ENCODE measurements at places on chromosomes 1 and 21.

DNA sequence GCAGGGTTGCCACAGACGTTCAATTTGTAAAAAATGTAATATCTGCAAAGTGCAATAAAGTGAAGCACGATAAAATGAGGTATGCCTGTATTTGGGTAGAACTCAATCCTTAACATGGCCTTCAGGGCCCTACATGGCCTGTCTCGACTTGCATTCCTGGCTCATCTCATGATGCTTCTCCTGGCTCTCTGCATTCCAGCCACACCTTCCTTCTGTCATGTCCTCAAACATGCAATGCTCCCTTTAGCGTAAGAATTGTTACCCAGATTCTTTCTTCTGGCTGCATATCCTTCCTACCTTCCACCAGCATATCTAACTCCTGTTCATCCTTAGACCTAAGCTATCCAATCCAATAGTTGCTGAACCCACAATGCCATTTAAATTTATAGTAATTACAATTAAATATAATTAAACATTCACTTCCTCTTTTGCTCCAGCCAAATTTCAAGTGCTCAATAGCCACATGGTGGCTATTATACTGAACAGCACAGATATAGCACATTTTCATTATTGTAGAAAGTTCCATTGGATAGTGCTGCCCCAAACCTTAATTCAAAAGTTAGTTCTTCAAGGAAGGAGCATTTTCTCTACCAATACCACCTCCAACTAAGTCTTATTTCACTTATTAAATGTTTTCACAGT lies 32.6 kb downstream of the FGGY start:
- no peak for DNase-seq

DNA sequence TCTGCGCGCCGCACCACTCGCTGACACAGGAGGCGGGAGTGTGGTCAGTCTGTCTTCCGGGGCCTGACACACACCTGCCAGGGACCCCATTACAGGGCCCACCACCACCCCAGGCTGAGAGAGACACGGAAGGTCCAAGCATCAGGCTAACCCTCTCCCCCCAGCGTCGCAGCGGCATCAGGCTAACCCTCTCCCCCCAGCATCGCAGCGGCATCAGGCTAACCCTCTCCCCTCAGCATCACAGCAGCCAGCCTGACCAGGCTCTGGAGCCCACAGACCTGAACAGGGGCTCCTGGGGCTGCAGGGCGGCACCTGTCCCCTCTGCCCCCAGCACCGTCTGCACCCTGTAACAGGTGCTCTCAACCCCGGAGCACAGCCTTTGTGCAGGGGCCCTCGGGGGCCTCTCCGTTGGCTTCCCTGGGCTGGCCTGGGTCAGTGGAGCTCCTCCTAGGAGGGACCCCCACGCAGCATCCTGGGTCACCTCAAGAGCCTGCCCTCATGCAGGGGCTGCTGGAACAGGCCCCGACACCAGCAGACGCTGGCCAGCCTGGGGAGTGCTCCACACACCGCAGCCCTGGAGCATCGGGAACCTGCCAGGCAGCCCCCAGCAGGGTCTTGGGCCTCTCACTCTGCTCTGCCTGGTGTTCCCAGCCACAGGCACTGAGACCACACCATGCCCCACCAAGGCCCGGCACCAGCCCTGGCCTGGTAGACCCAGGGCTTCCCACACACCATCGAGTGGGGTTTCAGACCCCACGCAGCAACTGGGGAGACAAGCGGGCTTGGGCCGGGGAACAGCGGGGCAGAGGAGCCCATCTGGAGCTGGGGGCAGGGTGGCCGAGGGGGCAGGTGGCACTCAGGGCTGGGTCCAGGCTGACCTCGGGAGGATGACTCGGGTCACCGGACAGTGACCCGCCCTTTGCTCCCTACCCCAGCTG lies 67.0 kb downstream of the MEGF6 start:
- DNase-seq: no peak

- DNase-seq: no peak
Observed at GRCh38 chr1:59409986-59410385, 113.1 kb downstream of the FGGY start.

GRCh38 chr21:46097336-46098293 lies at the start of gene COL6A2:
TSS of gene COL6A2 (plus strand) at chr21:46098112.
- peak; percentile 45 for DNase-seq

- DNase-seq: no peak
Observed at GRCh38 chr1:41407664-41408252, 46.5 kb downstream of the FOXO6 start.

DNA sequence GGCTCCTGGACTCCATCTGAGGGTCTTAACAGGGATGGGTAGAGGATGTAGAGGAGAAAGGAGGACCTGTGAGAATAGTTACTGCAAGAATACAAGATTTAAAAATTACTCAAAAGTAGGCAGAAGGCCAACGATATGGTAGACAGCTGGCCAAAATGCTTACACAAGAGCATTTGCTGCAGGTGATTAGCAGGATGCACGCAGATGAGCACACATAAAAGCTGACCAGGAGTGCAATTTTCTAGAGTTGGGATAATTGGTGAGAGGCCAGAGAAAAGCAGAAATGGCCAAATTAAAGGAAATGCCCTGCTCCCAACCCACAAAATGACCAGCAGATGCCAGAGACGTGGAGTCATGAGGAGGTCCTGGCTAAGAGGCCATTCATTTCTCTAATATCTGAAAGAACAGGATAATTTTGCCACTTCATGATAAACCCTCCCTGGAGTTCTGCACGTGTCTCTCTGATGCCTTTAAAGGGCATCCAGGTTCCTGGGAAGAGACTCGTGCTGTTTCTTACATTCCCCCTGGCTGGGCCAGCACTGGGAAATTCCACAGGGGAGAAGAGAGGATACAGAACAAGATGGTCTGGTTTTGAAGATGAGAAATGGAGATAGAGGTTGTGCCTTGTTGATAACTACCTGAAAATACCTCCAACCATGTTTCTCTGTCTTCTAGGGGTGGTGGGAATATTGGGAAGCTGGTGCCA lies 62.3 kb upstream of the KCNA3 start:
- no peak for DNase-seq

- no peak for DNase-seq
Observed at GRCh38 chr21:43781846-43782245, 5.7 kb upstream of the CSTB start.

GRCh38 chr1:236315518-236315917 lies 33.8 kb upstream of the ERO1B start:
- DNase-seq: no peak

DNA sequence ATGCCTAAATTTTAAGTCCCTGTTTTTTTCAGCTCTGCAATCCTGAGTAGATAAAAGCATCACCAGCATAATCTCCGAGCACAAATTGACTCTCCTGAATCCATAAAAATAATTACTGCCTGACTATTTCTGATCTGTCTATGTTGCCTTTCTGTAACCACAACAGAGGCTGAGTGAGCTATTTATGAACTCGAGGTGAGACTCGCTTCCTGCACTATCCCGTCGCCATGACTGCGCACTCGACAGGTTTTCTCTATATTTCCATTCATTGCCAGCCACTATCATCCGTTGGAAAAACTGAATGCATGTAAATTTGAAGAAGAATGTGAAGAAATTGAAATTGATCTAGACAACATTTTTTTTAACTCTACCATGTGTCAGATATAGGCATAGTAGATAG lies 897.2 kb downstream of the ADGRL2 start:
- DNase-seq: no peak

DNA sequence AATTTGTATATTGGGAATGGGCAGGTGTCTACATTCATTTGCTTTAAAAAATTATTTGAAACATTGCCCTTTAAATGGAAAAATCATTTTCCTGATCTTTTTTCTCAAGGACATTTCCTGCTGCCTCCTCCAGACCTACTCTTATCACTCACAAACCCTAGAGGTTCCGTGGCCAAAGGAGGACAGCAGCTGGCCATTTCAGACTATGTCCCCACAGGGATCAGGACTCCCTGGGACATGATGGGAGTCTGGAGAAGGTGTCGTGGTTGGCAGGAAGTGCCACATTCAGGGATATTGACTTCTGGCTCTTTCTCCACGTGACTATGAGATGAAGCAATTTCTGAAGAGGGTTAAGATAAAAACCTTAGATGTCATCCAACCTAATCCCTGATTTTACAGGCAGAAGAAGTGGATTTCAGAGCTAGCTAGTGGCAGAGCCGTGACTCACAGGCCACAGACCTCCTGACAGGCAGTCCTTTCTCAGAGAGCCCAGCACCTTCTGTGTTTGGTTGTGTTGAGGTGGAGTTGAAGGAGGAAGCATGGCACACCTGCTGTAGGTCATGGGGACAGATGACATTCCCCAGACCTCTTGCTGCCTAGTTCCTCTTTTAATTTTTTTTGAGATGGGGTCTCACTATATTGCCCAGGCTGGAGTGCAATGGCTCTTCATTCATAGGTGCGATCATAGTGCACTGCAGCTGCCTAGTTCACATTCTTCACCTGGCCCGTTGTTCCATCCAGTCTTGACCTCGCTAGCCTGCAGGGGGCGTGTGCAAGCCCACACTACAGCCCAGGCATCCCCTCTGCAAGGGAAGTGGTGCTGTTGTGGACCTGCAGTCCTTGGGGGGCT lies 25.5 kb upstream of the IL10 start:
- no peak for DNase-seq

GRCh38 chr21:42433946-42434551 lies 30.3 kb downstream of the UBASH3A start:
- DNase-seq: no peak

GRCh38 chr1:15027515-15027986 lies 126.0 kb upstream of the TMEM51 start:
- peak; percentile 8 for DNase-seq

DNA sequence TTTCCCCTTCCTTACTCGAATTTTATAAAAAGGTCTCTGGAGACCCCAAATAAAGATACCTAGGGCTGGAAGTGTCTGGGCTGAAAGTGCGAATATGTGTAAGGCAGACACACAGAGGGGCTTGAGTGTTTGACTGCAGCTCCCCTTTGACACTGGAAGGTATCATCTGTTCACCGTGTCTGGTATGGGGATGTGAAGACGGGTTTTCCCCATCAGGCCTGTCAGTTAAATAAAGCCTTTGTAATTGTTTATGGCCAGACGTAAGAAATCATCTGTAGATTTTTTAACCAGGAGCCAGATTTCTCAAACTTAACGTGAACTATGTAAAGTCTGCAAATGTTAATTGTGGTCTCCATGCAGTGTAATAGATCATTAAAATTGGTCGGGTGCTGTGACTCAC lies 1173.4 kb downstream of the AMY1C start:
- no peak for DNase-seq

DNA sequence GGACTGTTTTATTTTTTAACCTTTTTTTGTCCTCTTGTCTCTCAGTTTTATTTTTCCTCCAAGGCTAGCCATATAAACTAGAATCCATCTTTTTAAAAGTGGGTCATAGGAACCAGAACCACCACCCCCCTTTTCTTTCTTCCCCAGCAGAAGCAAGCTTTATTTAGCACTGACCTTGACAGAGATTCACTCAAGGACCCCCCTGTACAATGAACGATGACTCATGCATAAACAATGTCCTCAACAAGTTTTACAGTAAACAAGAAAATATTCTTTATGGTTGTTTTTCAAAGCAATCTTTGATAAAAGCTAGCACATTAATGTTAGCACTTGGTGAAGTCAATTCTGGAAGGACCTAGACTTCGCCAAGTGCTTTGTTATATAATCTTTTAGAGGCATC lies 14.1 kb downstream of the PKN2 start:
- DNase-seq: no peak

DNA sequence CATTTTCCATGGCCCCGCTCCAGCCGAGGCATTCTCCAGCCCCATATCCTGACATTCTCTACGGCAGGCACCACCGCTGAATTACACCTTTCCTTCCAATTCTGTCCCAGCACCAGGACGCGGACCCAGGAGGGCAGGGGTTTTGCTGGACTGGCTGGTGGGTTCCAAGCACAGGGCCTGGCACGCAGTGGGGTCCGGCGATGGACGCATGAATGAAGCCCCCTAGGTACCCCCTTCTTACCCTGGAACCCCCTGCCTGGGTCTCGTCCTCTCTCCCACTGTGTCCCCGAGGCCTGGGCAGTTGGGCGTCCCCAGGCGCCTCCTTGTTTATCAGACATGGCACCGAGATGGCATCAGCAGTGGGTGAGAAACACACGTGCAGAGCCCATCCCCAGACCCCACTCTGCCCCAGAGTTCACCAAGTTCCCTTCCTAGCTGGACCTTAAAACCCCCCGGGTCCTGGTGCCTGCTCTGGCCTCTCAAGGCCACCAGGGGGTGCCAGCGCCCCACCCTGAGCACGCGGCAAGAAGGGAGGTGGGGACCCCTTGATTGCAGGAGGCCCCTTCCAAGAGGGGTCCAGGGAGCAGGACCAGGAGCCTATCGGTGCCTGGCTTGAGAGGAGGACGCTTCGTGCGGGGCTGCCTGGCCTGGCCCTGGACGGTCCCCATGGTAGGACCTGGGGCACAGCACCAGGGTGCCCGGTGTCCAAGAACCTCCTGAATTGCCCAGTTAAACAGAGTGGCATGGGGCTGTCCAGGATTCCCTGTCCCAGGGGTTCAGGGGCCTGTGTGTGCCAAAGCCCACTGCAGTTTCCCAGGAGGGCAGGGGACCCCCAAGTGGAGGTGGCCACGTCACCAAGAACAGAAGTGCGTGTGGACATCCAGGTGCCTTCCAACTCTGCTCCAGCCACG lies 46.1 kb downstream of the MEGF6 start:
- DNase-seq: peak; percentile 25

DNA sequence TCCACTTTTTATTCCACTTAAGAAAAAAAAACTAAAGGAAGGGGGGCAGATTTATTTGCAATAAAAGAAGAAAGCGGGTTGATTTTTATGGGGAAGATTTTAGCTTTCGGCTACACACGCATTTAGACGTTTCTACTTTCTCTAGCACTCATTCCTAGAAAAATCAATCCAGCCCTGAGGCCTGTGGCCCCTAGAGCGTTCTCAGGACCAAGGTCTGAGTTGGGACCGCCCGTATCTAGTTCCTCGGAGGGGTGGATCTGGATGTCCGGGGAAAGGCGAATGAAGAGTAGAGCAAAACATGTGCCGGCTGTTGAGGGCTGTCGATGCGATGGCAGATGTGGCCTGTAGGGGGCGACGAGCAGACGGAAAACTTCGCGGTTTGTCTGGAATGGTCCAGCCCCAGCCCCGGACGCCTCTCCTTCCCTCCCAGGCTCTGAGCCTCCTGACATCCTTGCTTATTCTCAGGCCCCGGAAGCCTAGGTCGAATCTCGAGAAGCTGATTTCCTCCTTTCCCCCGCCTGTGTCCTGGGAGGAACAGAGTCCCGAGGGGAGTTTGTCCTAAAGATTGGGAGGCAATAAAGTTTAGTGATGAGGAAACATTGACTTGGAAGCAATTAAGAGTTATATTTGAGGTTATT lies 5.2 kb downstream of the FOXD3 start:
- no peak for DNase-seq

DNA sequence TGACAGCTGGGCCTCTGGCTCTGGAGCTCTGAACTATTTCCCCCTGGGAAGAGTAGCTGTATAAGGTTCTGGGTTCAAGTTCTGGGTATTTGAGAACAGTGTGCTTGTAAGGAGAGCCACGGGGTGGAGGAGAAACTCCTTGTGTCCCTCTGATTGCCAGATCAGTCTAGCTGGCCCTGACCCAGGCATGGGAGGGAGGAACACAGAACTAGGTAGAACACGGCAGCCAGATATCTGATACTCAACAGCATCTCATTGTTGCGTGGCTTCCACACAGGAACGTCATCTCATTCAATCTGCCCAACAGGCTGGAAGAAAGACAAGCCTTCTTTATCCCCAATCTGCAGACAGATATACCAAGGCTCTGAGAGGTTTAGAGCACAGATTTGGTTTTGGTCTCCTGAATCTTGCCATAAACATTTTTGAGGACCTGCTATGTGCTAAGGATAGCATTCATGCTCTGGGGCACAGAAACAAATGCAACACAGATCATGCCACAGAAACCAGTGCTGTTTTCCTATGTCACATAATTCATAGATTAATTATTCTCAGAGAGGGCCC lies 83.8 kb downstream of the PLXNA2 start:
- DNase-seq: no peak

Measured in activated CD4-positive, alpha-beta T cell treated with anti-CD3 and anti-CD28 coated beads, Interleukin-2, amount 50 U/mL, for 1 hour (primary cell).